ENCODE measurements at places on chromosomes 7 and 10. TPM values are rescaled to one million over a fixed set of nuclear protein-coding genes. Genes with fewer than 3 reads are reported as not detected.

DNA sequence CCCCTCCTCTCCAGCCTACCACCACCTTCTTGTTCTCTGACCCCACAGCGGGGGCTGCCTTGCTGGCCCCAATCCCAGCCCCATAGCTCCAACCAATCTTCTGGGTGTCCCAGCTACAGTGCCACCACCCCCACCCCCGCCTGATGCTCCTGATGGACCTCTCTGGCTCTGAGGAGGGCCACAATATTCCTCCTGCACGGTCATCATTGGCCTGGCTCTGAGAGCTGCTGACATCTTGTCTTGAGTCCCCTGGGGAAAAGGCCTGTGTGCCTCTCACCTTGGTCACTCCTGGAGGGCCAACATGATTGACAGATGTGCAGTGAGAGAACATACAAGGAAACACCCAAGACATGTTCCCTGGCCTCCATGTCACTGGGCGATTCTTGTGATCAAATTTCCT, 7.6 kb downstream of the GDF2 start:
- H3K4me1 ChIP-seq: no peaks in the 10 kb centered on the region
- no peak overlapping the region for H3K4me3 ChIP-seq
- no peaks in the 10 kb centered on the region for H3K36me3 ChIP-seq
- no peak overlapping the region for H3K27ac ChIP-seq
- peaks cover 5% of the 10 kb centered on the region for H3K27me3 ChIP-seq

- no peak overlapping the region for H3K4me3 ChIP-seq
- H3K36me3 ChIP-seq: no peaks in the 10 kb centered on the region
- peaks cover 34% of the 10 kb centered on the region for H3K27me3 ChIP-seq
- peaks cover 4% of the 10 kb centered on the region for H3K4me1 ChIP-seq
- no peak for DNase-seq
- H3K27ac ChIP-seq: no peak overlapping the region
These were observed 113.2 kb upstream of the NAMPT start for GRCh38 chr7:106397994-106398393.

- H3K4me3 ChIP-seq: no peak overlapping the region
- H3K36me3 ChIP-seq: no peaks in the 10 kb centered on the region
- DNase-seq: no peak
- H3K4me1 ChIP-seq: no peaks in the 10 kb centered on the region
- no peaks in the 10 kb centered on the region for H3K27me3 ChIP-seq
These were observed 229.9 kb downstream of the SEMA3E start for GRCh38 chr7:83419013-83419412.

DNA sequence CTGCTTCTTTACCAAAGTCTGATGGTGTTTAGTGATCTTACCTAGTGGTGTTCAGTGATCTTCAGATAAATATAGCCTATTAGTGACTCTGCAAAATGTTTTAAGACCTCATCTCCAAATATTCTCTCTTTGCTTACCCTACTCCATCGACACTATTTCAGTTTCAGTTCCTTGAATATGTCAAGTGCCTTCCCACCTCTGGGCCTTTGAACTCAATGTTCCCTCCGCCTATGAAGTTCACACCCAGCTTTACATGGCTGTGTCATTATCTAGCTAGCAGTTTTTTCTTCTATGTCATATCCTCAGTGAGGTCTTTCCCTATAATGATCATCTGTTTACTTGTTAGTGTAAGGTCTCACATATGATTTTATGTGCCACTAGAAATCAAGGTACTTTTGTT, 322.6 kb downstream of the DGKB start:
- H3K4me3 ChIP-seq: no peak overlapping the region
- H3K27me3 ChIP-seq: no peaks in the 10 kb centered on the region
- no peak overlapping the region for H3K27ac ChIP-seq
- H3K4me1 ChIP-seq: no peaks in the 10 kb centered on the region

DNA sequence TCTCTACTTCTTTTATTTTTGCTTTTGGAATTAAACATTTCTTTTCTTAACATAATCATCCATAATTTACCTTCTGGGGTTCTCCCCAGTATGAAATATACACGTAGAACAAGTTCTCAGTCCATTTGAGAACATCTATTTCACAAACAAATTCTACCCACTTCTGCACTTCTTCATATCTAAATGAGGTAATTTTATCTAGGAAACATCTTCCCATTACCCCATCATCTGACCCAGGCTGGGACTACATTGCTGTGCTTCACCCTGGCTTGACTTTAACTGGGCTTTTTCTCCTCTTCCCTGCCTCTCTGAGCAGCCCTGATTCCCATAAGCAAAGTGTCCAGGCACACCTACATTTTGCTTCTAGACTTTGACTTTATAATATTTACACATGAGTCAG, 43.3 kb upstream of the AMPH start:
- H3K27ac ChIP-seq: no peak overlapping the region
- no peak for DNase-seq
- no peak overlapping the region for H3K4me3 ChIP-seq
- no peaks in the 10 kb centered on the region for H3K4me1 ChIP-seq

DNA sequence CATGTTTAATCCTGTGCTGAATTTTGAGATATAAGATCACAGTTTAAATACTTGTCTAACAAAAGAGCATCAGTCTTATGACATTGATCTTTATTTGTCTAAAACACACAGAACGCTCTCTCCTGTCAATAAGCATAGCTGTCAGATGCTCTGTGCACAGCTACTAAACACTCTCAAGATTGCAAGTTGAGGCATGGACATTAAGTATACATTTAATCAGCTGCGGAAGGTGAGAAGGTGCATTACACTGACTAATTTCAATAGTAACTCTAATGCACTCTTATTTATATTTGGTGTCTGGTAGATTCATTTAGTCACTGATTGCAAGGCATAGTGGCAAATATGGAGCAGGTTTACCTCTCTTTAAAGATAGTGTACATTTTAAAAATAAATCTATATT, 580.3 kb upstream of the NRP1 start:
- DNase-seq: no peak
- H3K36me3 ChIP-seq: no peaks in the 10 kb centered on the region
- H3K27ac ChIP-seq: no peak overlapping the region
- H3K27me3 ChIP-seq: no peaks in the 10 kb centered on the region
- no peaks in the 10 kb centered on the region for H3K4me1 ChIP-seq

DNA sequence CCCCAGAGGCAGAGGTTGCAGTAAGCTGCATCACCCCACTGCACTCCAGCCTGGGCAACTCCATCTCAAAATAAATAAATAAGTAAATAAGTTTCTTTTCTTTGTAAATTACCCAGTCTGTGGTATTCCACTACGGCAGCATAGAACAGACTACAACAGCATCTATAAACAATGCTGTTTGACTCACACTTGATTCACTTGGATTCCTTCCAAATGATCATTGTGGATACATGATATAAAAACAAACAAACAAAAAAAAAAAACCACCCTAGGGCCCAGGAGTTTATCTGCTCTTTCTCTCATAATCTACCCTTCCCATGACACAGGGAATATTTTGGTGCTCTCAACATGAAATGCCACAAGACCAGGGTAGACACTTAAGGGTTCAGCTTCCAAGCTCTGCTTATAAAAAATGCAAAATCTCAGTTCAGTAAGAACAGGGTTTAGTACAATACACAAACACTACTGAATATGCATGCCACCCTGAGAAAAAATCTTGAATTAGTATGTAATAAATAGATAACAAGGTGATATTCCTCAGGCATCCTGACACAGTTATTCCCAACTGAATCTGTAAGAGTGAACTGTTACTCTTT, 200.9 kb downstream of the FAM107B start:
- peaks cover 78% of the 10 kb centered on the region for H3K36me3 ChIP-seq
- H3K4me3 ChIP-seq: no peak overlapping the region
- H3K4me1 ChIP-seq: peaks cover 65% of the 10 kb centered on the region
- no peaks in the 10 kb centered on the region for H3K27me3 ChIP-seq
- no peak for DNase-seq

DNA sequence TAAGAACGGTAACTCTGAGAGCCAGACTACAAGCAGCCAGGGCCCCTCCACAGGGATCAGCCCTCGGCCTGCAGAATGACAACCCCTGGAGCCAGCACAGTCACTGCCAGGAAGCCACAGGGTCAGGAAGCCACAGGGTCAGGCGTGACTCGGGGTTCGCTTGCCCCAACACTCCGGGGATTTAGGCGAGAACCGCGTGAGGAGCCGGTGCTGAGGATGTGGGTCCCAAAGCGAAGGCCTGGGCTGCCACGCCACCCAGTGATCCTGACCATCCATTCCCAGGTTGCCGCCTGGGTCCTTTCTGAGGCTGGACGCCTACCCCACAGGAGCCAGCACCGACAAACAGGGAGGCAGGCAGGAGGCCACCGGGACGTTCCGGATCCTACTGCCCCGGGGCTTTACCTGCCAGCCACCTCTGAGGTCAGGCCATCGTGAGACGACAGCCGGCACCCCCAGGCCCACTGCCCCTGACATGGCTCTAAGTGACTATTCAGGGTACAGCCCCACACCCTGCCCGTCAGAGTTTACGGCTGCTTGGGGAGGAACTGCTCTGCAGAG, 228.6 kb downstream of the ELFN1 start:
- H3K27me3 ChIP-seq: no peaks in the 10 kb centered on the region
- peaks cover 4% of the 10 kb centered on the region for H3K36me3 ChIP-seq
- DNase-seq: no peak
- H3K4me1 ChIP-seq: no peaks in the 10 kb centered on the region
- H3K4me3 ChIP-seq: no peak overlapping the region
- no peak overlapping the region for H3K27ac ChIP-seq

- H3K36me3 ChIP-seq: no peaks in the 10 kb centered on the region
- no peak for DNase-seq
- H3K27me3 ChIP-seq: no peaks in the 10 kb centered on the region
- no peak overlapping the region for H3K4me3 ChIP-seq
These were observed 324.9 kb upstream of the POT1 start for GRCh38 chr7:125254566-125254965.

DNA sequence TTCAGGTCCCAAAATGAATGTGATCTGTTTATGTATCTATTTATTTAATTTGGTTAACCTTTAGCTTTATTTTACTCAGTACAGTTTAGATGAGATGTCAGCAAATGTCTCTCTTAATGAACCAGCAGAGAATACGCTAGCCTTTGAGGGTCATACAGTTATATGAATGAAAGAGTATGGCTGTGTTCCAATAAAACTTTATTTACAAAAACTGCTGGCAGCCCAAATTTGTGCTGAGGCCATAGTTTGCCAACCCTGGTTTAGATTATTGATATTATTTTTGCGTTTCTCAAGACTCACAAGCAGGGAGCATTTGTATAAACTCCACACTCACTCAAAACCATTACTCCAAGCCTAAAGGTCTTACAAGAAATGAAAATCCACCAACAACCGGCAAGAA, 323.4 kb upstream of the NRP1 start:
- peaks cover 8% of the 10 kb centered on the region for H3K27me3 ChIP-seq
- H3K4me3 ChIP-seq: no peak overlapping the region
- no peak overlapping the region for H3K27ac ChIP-seq
- H3K36me3 ChIP-seq: no peaks in the 10 kb centered on the region
- no peak for DNase-seq

- no peak for DNase-seq
- no peak overlapping the region for H3K27ac ChIP-seq
- peaks cover 34% of the 10 kb centered on the region for H3K4me1 ChIP-seq
- H3K36me3 ChIP-seq: no peaks in the 10 kb centered on the region
- no peaks in the 10 kb centered on the region for H3K27me3 ChIP-seq
These were observed 28.6 kb upstream of the C10orf67 start for GRCh38 chr10:23373156-23373555.

GRCh38 chr10:116073001-116073400, 200.0 kb downstream of the GFRA1 start:
- DNase-seq: no peak
- H3K36me3 ChIP-seq: no peaks in the 10 kb centered on the region
- H3K4me3 ChIP-seq: no peak overlapping the region
- no peak overlapping the region for H3K27ac ChIP-seq
- H3K27me3 ChIP-seq: no peaks in the 10 kb centered on the region

GRCh38 chr10:17756557-17757217, 4.7 kb downstream of the TMEM236 start:
- H3K36me3 ChIP-seq: no peaks in the 10 kb centered on the region
- no peak overlapping the region for H3K27ac ChIP-seq
- H3K4me1 ChIP-seq: peaks cover 6% of the 10 kb centered on the region
- no peaks in the 10 kb centered on the region for H3K27me3 ChIP-seq

DNA sequence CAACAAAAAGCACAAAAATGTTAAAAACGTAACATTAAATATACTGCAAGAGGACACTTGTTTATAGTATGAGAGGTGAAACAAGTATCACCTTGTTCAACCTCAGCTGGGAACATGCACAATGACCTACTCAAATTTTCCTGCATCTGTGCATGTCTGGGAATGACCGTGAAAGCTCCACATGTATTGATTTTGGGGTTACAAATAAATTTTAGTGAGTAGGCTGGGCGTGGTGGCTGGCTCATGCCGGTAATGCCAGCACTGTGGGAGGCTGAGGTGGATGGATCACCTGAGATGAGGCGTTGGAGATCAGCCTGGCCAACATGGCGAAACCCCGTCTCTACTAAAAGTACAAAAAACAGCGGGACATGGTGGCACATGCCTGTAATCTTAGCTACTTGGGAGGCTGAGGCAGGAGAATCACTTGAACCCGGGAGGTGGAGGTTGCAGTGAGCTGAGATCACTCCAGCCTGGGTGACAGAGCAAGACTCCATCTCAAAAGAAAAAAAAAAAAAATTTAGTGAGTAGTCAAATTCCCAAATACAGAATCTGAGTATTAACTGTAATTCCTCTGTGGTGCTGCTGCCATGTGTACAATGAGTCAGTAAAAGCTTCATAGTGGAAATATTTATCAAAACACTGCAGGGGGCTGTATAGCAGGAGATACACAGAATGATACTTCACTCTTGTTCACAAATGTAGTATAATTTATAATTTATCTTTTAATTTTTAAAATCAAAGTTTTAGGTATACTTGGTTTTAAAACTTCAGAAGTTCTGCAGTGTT, 41.1 kb downstream of the SUGCT start:
- H3K4me3 ChIP-seq: no peak overlapping the region
- DNase-seq: no peak
- no peak overlapping the region for H3K27ac ChIP-seq
- H3K27me3 ChIP-seq: no peaks in the 10 kb centered on the region

DNA sequence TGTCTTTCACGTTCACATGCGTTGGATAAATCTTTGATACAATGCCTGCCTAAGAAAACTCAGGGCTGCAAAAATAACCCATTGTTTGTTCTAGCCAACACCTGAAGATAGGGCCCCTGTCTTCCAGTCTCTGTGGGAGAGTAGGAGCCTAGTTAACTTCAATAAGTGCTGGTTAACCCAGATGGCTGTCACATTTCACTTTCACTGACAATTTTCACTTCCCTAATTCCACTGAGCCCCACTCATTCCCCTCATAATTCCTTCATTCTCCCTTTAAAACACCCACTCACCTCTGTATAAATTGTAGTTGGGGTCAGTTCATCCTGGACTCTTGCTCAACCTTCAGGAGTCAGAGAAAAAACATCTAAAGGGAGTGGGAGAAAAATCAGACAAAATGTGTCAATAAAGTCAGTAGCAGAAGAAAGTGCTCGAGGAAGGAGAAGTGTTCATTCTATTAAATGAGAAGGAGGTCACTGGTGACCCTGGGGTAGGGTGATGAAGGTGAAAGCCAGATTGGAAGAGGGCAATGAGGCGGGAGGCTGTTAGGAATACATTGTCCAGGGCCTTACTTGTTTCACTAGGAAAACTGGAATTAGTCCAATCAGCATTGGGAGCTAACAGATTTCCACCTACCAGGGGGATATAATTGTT, 51.2 kb upstream of the ABI1 start:
- H3K36me3 ChIP-seq: no peaks in the 10 kb centered on the region
- H3K4me1 ChIP-seq: no peaks in the 10 kb centered on the region
- H3K27me3 ChIP-seq: peaks cover 3% of the 10 kb centered on the region
- H3K27ac ChIP-seq: no peak overlapping the region
- no peak for DNase-seq

SYT15B gene
- 0.23 TPM for total RNA-seq

BAIAP2L1 gene
- total RNA-seq: 1.9 TPM

PNLIP gene
- not detected for total RNA-seq

PON1 gene
- not detected for total RNA-seq

CD36 gene
- total RNA-seq: not detected

CUZD1 gene
- total RNA-seq: 2.5 TPM

SCART1 gene
- 1.3 TPM for total RNA-seq
